ENCODE measurements at places on chromosomes 5 and 9. TPM values are rescaled to one million over a fixed set of nuclear protein-coding genes. Genes with fewer than 3 reads are reported as not detected.

GRCh38 chr9:16954040-16954439 lies 83.6 kb upstream of the BNC2 start:
- H3K27ac ChIP-seq: no peak overlapping the region
- H3K36me3 ChIP-seq: no peaks in the 10 kb centered on the region
- no peak for DNase-seq
- H3K27me3 ChIP-seq: no peaks in the 10 kb centered on the region
- no peak overlapping the region for H3K4me3 ChIP-seq
- no peaks in the 10 kb centered on the region for H3K4me1 ChIP-seq

DNA sequence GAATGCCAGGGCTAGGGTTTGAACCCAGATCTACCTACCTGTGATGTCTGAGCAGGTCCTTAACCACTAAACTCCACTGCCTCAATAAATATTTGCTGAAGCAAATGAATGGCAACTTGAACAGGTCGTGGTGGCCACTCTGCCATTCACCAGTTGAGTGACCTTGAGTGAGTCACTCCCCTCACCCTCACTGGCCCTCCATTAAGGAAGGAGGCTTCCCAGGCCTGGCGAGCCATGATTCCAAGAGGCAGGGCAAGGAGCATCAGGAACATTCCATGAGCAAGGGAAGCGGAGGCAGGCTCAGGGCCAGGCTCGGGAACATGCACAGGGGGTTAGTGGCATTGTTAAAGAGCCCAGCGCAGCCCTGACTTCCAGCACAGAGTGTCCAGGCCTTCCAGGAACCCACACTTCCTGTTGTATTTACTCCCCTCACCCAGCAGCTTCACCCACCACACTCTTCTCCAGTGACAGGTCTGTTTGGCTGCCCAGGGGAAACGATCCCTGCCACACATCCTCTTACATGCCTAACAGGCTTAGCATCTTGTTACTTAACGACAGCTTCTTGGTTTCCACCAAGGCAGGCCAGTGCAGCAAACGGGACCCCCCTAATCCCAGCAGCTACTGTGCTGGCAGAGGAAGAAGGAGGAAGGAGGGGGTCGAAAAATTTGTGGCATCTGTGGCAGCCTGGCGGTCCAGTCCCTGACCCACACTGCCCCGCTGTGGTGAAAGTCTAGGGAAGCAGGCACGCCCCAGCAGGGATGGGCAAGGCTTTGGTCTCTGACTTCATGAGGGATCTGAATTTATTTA lies 43.7 kb upstream of the TTC1 start:
- H3K4me3 ChIP-seq: no peak overlapping the region
- H3K27me3 ChIP-seq: no peaks in the 10 kb centered on the region
- no peaks in the 10 kb centered on the region for H3K4me1 ChIP-seq
- no peak overlapping the region for H3K27ac ChIP-seq
- H3K36me3 ChIP-seq: no peaks in the 10 kb centered on the region

- H3K27me3 ChIP-seq: no peaks in the 10 kb centered on the region
- no peak overlapping the region for H3K4me3 ChIP-seq
- no peak for DNase-seq
These were observed 113.2 kb upstream of the ELL2 start for GRCh38 chr5:96074870-96075269.

- no peaks in the 10 kb centered on the region for H3K4me1 ChIP-seq
- no peak overlapping the region for H3K4me3 ChIP-seq
These were observed 14.4 kb downstream of the GLDC start for GRCh38 chr9:6631207-6631512.

DNA sequence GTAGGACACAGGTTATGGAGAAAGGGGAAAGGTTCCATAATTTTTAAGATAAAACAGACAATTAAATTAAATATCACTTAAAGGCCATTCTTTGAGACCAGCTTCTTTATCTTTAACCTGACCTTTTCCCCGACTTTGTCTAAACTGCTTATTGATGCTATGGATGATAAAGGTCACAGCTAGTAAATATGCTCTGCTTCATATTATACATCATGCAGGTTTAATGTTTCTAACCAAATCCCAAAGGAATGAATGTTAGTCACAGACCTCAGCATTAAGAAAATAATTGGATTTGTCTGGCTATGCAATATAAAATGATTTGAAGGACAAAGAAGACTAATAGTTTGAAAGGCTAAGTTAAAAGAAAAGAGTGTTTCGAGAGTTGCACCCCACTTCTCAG lies 147.6 kb downstream of the ST8SIA4 start:
- H3K27ac ChIP-seq: no peak overlapping the region
- no peak overlapping the region for H3K4me3 ChIP-seq
- H3K4me1 ChIP-seq: no peaks in the 10 kb centered on the region
- no peak for DNase-seq

DNA sequence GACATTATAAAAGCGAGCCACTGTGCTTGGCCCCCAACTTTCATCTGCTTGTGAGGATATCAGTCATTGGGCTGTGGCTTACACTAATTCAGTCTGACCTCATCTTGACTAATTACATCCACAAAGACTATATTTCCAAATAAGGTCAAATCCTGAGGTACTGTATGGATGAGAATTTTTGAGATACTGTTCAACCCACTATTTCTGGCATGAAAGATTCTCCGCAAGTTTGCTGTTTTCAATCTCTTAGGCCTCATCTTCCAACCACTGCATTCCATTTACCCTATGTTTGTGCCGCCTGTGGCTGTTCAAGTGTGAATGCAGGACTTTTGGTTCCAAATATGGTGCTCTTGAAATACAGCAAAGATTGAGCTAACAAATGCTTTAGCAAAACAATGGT lies 400.9 kb upstream of the SGCD start:
- no peak overlapping the region for H3K4me3 ChIP-seq
- no peaks in the 10 kb centered on the region for H3K36me3 ChIP-seq
- DNase-seq: no peak
- no peak overlapping the region for H3K27ac ChIP-seq
- H3K4me1 ChIP-seq: no peaks in the 10 kb centered on the region
- H3K27me3 ChIP-seq: no peaks in the 10 kb centered on the region

The SCGB3A1 gene
- not detected for polyA plus RNA-seq

The C5orf47 gene
- 0.01 TPM for polyA plus RNA-seq

All from psoas muscle (tissue), 8 donors.